CD4-positive, alpha-beta memory T cell (primary cell): ENCODE measurements at places on chromosomes 1 and 21. TPM values are rescaled to one million over a fixed set of nuclear protein-coding genes. Genes with fewer than 3 reads are reported as not detected.

DNA sequence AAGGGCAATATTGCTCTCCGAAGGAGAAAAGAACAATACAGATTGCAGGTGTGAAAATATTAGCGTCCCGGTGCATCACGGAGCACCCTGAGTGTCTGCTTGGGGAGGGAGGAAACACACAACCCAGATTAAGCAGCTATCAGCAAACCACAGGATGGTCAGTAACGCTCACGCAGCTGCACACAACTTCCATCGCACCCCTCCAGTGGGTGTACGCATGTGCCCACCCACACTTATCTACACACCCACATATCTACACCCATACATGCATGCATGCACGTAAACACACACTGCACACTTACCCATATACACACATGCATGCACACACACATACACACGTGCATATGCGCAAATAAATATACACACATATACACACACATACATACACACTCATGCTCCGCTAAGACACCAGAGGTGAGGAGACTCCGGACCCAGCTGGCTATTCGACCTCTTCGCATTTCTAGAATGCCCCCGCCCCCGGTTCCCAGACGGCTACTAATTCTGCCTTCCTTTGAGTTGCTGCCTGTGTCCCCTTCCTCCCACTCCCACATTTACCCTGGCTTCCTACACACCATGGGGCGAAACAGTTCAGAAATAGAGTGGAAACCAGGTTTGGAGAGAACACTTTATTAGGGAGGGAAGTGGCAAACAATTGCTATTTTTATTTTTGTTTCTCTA is 26.2 kb downstream of the ITPKB start:
- H3K4me1 ChIP-seq, result peaks cover 94% of the 10 kb centered on the region
- no peak for DNase-seq
- H3K4me3 ChIP-seq, result no peak overlapping the region
- H3K27me3 ChIP-seq, result no peaks in the 10 kb centered on the region

GRCh38 chr1:165276314-165276713 is 80.2 kb downstream of the LMX1A start:
- DNase-seq, result no peak
- no peaks in the 10 kb centered on the region for H3K4me1 ChIP-seq
- H3K4me3 ChIP-seq, result no peak overlapping the region
- no peaks in the 10 kb centered on the region for H3K36me3 ChIP-seq
- H3K27ac ChIP-seq, result no peak overlapping the region
- no peaks in the 10 kb centered on the region for H3K27me3 ChIP-seq

GRCh38 chr1:96060621-96061020 is 661.0 kb upstream of the PTBP2 start:
- H3K4me3 ChIP-seq, result no peak overlapping the region
- no peaks in the 10 kb centered on the region for H3K27me3 ChIP-seq
- H3K36me3 ChIP-seq, result no peaks in the 10 kb centered on the region
- DNase-seq, result no peak

GRCh38 chr1:100325415-100326324 is 26.6 kb upstream of the CDC14A start:
- H3K27me3 ChIP-seq, result no peaks in the 10 kb centered on the region
- H3K36me3 ChIP-seq, result no peaks in the 10 kb centered on the region
- DNase-seq, result no peak

GRCh38 chr1:61320575-61320974 is 238.2 kb downstream of the NFIA start:
- no peaks in the 10 kb centered on the region for H3K27me3 ChIP-seq
- no peaks in the 10 kb centered on the region for H3K36me3 ChIP-seq
- no peaks in the 10 kb centered on the region for H3K4me1 ChIP-seq
- no peak overlapping the region for H3K27ac ChIP-seq
- no peak overlapping the region for H3K4me3 ChIP-seq
- DNase-seq, result no peak

DNA sequence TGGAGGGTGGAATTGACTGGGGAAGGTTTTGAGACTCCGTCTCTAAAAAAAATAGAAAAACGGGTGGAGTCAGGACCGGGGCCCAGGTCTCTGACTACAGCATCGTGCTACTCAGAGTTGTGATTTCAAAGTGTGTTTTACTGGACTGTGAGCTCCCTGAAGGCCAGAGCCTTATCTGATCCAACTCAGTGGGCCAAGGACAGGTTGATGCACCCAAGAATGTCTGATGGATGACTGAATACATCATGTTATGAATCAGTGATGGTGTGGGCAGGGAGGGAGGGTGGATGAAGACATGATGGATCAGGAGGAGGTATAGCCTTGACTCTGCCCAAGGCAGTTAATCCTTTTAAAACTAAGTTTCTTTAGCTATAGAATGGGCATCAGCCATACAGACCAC is 81.6 kb downstream of the FOXD2 start:
- no peaks in the 10 kb centered on the region for H3K27me3 ChIP-seq
- no peak overlapping the region for H3K27ac ChIP-seq
- no peak for DNase-seq
- H3K4me1 ChIP-seq, result no peaks in the 10 kb centered on the region

DNA sequence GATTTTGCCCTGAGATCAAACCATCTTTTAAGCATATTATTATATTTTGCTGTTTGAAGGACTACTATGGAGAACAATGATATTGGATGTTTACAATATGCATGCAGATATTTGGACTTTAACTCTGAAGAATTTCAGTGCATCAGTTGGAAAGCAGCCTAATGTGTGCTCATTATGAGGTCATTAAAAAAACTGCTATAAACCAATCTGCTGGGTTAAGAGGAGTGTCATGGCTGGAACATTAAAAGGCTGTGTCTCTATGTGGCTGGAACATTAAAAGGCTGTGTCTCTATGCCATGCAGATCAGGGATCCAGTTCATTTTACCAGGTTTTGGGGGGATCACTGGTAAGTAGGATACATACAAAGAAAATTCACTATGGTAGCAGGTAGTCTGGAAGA is 77.6 kb downstream of the SPATA46 start:
- H3K4me1 ChIP-seq, result no peaks in the 10 kb centered on the region
- no peak overlapping the region for H3K27ac ChIP-seq
- no peak overlapping the region for H3K4me3 ChIP-seq
- DNase-seq, result no peak

GRCh38 chr1:29311352-29312030 is 75.2 kb downstream of the PTPRU start:
- H3K27ac ChIP-seq, result no peak overlapping the region
- no peaks in the 10 kb centered on the region for H3K36me3 ChIP-seq
- no peaks in the 10 kb centered on the region for H3K4me1 ChIP-seq
- DNase-seq, result no peak

- H3K36me3 ChIP-seq, result no peaks in the 10 kb centered on the region
- no peak for DNase-seq
Observed at GRCh38 chr1:2867861-2868260, 66.4 kb upstream of the TTC34 start.

GRCh38 chr1:217274927-217275654 is 355.8 kb downstream of the GPATCH2 start:
- no peak overlapping the region for H3K27ac ChIP-seq
- H3K27me3 ChIP-seq, result no peaks in the 10 kb centered on the region
- H3K36me3 ChIP-seq, result no peaks in the 10 kb centered on the region
- no peaks in the 10 kb centered on the region for H3K4me1 ChIP-seq

- no peaks in the 10 kb centered on the region for H3K27me3 ChIP-seq
- peak overlapping the region; percentile 93 for H3K27ac ChIP-seq
- H3K4me3 ChIP-seq, result peak overlapping the region; percentile 92
- peaks cover 20% of the 10 kb centered on the region for H3K4me1 ChIP-seq
- H3K36me3 ChIP-seq, result peaks cover 12% of the 10 kb centered on the region
Observed at GRCh38 chr1:111754984-111755330, 744 bp upstream of the DDX20 start.

Gene DISP1
- 4.2 TPM for total RNA-seq

Gene GAS5
- total RNA-seq, result 709 TPM

Gene ZNF683
- total RNA-seq, result not detected

Gene TDRD5
- not detected for total RNA-seq

Gene VHLL
- 0.53 TPM for total RNA-seq

Gene TMOD4
- total RNA-seq, result 6.4 TPM
